Left lung (tissue), 14 donors: ENCODE measurements at places on chromosomes 2 and 18. TPM values are rescaled to one million over a fixed set of nuclear protein-coding genes. Genes with fewer than 3 reads are reported as not detected.

The ZNF521 gene
- 16.6 TPM for total RNA-seq

The RFTN2 gene
- 10.2 TPM for total RNA-seq

DNA sequence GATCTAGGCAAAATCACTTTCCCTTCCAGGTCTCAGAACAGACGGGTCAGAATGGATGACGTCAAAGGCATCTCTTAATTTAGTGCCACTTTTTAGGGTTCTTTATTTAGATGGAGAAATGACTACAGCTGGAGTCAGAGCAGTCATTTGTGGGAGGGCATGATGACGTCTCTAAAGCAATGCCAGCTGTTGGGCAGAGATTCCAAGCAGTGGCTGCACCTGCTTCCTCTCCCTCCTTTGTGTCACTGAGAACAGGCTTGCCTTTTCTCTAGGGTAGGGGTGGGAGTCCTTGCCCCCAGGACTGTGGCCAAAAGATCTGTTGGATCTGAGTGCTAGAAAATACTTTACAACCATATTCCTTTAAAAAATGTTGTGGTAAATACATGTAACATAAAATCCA lies 28.7 kb upstream of the SKOR2 start:
- H3K36me3 ChIP-seq, result no peaks in the 10 kb centered on the region
- no peak overlapping the region for H3K27ac ChIP-seq
- no peak overlapping the region for H3K4me3 ChIP-seq
- H3K27me3 ChIP-seq, result no peaks in the 10 kb centered on the region
- DNase-seq, result no peak

- H3K4me1 ChIP-seq, result no peaks in the 10 kb centered on the region
- H3K27ac ChIP-seq, result no peak overlapping the region
- H3K36me3 ChIP-seq, result no peaks in the 10 kb centered on the region
- no peak overlapping the region for H3K4me3 ChIP-seq
- no peak for DNase-seq
These were observed 249.4 kb downstream of the HNMT start for GRCh38 chr2:138213624-138214023.

DNA sequence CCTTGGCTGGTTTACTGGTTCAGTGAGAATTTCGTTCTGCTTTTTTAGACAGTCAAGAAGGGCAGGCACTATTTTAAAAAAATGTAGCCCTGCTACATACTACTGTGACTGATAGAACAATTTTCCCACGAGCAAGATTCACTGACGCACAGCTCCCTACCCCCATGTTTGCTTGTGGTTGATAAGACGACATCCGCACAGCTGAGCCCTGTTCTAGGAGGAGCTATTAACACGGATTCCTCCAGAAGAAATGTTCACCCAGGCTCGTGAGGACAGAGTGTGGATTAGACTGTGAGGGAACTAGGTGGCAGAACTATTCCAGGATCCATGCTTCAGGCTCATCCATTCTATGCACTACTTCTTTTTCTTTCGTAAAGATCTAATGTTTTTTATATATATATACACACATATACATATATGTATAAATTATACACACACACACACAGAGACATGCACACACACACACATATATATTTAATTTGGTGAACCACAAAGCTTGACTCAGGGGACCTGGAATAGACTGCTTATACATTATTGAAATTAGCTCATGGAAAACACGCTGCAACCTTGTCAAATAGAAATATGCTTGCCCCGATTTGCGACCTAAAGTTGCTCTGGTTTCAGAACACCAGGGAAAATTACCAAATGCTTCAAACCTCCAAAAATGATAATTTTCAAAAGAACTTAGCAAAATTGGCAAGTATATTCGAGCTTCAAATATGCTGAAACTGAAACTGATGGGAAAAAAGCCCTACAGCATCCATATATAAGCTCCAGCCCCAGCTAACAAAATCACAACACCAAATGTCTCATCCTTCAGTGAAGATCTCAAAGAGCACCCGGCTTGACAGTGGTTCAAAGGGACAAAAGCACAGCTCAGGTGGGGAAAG lies 370.4 kb downstream of the SOCS6 start:
- H3K4me3 ChIP-seq, result no peak overlapping the region
- no peaks in the 10 kb centered on the region for H3K36me3 ChIP-seq
- H3K27me3 ChIP-seq, result no peaks in the 10 kb centered on the region
- DNase-seq, result no peak
- no peaks in the 10 kb centered on the region for H3K4me1 ChIP-seq

The UCN gene
- total RNA-seq, result 1.5 TPM

The OBSL1 gene
- total RNA-seq, result 43.4 TPM

GRCh38 chr2:152620208-152620607 lies 97.1 kb downstream of the PRPF40A start:
- no peaks in the 10 kb centered on the region for H3K4me1 ChIP-seq
- no peaks in the 10 kb centered on the region for H3K27me3 ChIP-seq
- DNase-seq, result no peak
- H3K27ac ChIP-seq, result no peak overlapping the region
- H3K4me3 ChIP-seq, result no peak overlapping the region

GRCh38 chr18:14768241-14768640 lies 20.3 kb downstream of the ANKRD30B start:
- DNase-seq, result no peak
- H3K4me3 ChIP-seq, result no peak overlapping the region
- H3K4me1 ChIP-seq, result no peaks in the 10 kb centered on the region
- H3K36me3 ChIP-seq, result no peaks in the 10 kb centered on the region
- no peak overlapping the region for H3K27ac ChIP-seq
- no peaks in the 10 kb centered on the region for H3K27me3 ChIP-seq

DNA sequence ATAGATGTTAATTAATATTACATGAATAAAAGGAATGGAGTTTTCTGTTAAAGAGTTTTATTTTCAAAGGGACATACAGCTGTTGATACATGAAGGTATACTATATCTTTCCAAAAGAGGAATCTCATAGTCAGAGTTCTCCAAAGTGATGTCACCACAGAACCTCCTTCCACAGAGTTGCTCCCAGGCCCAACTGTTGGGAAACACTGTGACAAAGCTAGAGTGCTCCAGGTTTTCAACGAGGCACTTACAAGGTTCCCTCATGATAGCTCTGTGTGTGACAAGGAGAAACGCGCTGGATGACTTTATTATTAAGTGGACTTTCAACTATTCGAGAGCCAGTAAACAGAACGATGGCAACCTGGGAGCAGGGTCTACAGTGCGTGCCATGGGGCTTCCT lies 33.5 kb downstream of the PTPN18 start:
- peaks cover 43% of the 10 kb centered on the region for H3K4me1 ChIP-seq
- H3K36me3 ChIP-seq, result no peaks in the 10 kb centered on the region
- no peak overlapping the region for H3K27ac ChIP-seq
- H3K27me3 ChIP-seq, result no peaks in the 10 kb centered on the region
- no peak overlapping the region for H3K4me3 ChIP-seq

- no peak overlapping the region for H3K27ac ChIP-seq
- H3K36me3 ChIP-seq, result no peaks in the 10 kb centered on the region
- no peaks in the 10 kb centered on the region for H3K27me3 ChIP-seq
- no peak overlapping the region for H3K4me3 ChIP-seq
- peaks cover 19% of the 10 kb centered on the region for H3K4me1 ChIP-seq
- DNase-seq, result no peak
These were observed 9.1 kb upstream of the B3GNT7 start for GRCh38 chr2:231386446-231386845.

DNA sequence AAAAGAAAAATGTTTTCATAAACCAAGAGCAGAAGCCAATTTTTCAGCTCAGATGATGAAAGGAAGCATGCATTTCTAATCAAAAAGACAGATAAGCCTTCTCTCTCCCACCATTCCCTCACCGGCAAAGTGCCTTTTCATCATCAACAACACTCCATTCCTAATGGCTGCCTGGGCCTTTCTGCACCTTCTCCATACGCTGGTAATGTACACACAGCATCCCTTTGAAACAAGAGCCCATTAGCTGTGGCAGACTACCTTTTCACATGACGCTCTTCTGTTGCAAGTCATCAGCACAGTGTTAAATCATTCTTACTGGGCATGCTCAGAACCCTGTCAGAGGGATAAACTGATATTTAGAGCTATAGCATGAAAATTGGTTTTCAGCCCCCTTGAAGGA lies 408.9 kb downstream of the MEIS1 start:
- H3K4me3 ChIP-seq, result no peak overlapping the region
- DNase-seq, result no peak
- H3K36me3 ChIP-seq, result no peaks in the 10 kb centered on the region
- H3K27ac ChIP-seq, result no peak overlapping the region

DNA sequence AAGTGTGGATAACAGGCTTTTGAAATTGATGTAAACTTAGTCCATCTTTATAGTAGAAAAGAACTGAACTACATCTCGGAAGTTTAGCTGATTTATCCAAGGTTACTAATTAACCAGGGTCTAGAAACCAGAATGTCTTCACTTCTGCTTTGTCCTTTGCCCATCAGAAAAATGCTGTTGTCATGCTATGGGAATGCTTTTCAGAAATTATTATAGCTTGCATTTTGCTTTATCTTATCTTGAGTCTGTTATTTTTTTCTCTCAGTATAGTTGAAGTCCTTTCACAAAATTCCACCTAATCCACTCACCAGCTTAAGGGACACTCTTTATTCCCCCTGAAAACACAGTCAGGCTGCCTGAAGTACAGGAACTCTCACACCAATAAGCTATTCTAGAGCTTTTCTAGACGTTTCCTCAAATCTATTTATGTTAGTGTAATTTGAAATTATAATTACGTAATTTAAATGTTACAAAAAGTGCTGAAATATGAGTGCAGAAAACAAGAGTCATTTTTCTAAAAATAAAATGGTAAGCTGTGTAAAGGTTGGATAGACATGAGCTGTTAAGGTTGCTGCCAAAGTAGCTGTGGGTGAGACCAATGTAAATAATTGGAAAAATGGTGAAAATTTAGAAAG lies 456.3 kb downstream of the TGIF1 start:
- DNase-seq, result no peak
- no peaks in the 10 kb centered on the region for H3K36me3 ChIP-seq
- H3K27me3 ChIP-seq, result no peaks in the 10 kb centered on the region
- H3K4me3 ChIP-seq, result no peak overlapping the region
- no peaks in the 10 kb centered on the region for H3K4me1 ChIP-seq

DNA sequence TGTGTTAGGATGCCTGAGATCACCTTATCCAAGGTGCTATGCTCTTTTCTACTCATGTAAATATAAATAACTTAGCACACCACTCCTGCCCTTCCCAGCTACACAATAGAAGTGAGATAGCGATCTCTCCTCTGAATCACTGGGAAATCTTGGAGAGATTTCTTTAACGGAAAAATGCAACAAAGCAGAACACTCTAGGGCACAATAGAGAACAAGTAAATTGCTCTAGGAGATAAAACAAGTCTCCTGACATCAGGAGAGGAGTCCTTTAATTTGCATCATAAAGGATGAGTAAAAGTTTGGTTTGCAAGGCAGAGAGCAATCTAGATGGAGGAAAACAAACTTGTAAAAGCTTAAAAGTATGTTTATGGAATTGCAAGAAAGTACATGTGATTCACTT lies 224.1 kb downstream of the PAX3 start:
- no peak overlapping the region for H3K4me3 ChIP-seq
- no peak overlapping the region for H3K27ac ChIP-seq
- no peak for DNase-seq
- H3K4me1 ChIP-seq, result no peaks in the 10 kb centered on the region

- H3K36me3 ChIP-seq, result no peaks in the 10 kb centered on the region
- H3K4me3 ChIP-seq, result no peak overlapping the region
- no peaks in the 10 kb centered on the region for H3K27me3 ChIP-seq
- no peak overlapping the region for H3K27ac ChIP-seq
- no peaks in the 10 kb centered on the region for H3K4me1 ChIP-seq
These were observed 149.4 kb upstream of the SLC1A4 start for GRCh38 chr2:64839844-64840243.

The DLGAP1 gene
- total RNA-seq, result 4.0 TPM

DNA sequence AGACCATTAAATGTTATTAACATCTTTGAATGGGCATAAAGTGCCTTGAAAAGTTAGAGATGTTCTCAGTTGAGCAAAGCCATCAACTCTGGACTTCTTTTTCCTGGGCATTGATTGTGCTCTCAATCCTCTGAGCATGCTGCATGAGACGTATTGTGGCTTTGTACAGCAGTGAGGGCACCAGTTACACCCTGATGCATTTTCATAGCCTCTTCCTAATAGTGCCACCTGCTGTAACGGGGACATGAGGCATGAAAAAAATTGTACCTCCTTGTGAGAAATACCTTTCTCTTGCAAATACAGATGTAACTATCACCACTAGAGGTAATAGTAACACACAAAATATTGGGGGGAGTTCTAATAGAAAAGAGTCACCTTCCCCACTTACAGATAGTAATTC lies 697.5 kb downstream of the TMEM182 start:
- no peak overlapping the region for H3K4me3 ChIP-seq
- H3K27ac ChIP-seq, result no peak overlapping the region
- H3K36me3 ChIP-seq, result no peaks in the 10 kb centered on the region

- H3K36me3 ChIP-seq, result no peaks in the 10 kb centered on the region
- no peak overlapping the region for H3K4me3 ChIP-seq
- DNase-seq, result no peak
- H3K27ac ChIP-seq, result no peak overlapping the region
- no peaks in the 10 kb centered on the region for H3K4me1 ChIP-seq
These were observed 125.4 kb downstream of the TPO start for GRCh38 chr2:1538663-1539062.

DNA sequence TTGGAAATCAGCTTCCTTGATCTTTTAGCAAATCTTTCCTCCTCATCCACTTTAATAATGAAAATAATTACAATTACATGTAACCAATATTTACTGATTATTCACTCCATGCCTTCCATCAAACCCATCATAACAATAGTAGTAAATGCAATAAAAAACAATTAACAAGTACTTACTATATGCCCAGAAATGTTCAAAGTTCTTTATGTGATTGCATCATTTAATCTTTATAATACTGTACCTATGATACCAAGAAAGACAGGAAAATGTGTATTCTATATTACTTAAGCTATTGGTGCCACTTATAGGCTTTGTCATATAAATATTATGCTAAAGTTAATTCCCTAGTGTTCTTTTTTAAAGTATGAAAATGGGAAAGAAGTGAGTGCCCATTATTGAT lies 210.2 kb upstream of the PKDCC start:
- DNase-seq, result no peak
- H3K27ac ChIP-seq, result no peak overlapping the region
- no peaks in the 10 kb centered on the region for H3K4me1 ChIP-seq
- H3K4me3 ChIP-seq, result no peak overlapping the region

DNA sequence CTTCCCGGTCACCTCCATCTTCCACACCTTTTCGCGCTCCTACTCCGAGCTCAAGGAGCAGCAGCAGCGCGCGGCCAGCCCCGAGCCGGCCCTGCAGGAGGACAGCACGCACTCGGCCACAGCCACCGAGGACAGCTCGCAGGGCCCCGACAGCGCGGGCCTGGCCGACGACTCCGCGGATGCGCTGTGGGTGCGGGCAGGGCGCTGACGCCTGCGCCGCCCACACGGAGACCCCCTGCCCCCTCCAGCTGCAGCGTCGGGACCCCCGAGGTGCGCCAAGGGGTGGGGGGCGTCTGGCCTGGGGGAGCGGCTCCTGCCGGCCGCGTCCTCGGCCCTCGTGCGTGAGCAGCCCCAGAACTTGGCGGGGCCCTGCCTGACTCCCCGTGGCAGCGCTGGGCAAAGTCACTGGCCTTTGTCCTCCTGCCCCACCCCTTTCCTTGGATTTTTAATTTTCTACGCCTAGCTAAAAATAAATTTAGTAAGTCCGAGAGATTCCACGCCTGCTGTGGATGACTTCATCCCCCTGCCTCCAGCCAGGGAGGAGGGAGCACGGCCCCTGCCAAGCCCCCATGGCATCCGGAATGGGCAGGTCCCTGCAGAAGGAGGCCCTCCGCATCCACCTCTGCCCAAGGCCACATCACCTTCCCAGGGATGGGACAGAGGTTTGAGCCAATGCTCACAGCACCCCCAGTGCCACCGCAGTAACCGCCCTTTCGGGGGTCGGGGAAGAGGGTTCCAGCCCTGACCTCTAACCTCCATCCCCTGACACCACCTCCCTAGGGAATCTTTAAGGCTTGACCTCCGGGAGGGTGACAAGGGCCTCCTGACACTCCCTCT lies 51.6 kb downstream of the SLC66A2 start:
- no peak overlapping the region for H3K27ac ChIP-seq
- no peaks in the 10 kb centered on the region for H3K27me3 ChIP-seq
- no peaks in the 10 kb centered on the region for H3K4me1 ChIP-seq
- H3K4me3 ChIP-seq, result no peak overlapping the region
